Stimulated activated CD4-positive, alpha-beta T cell treated with anti-CD3 and anti-CD28 coated beads, Interleukin-1b, Interleukin-23, amount 100 ng/mL, for 1 hour (primary cell): ENCODE measurements at places on chromosomes 7 and 10.

GRCh38 chr10:32340596-32341180, 6.3 kb downstream of the EPC1 start:
- DNase-seq: no peak

DNA sequence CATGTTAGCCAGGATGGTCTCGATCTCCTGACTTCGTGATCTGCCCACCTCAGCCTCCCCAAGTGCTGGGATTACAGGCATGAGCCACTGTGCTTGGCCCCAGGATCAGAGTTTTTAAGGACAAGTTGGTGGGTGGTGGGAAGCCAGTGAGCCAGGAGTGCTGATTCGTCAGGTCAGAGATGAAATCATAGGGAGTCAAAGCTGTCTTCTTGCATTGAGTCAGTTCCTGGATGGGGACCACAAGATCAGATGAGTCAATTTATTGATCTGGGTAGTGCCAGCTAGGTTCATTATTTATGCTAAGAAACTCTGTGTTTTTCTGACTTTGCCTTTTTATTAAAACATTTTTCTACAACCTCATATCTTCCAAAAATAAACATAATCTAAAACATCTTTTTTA, 423.8 kb downstream of the ARL4A start:
- DNase-seq: no peak

GRCh38 chr7:8296362-8296659, 34.3 kb upstream of the ICA1 start:
- DNase-seq: no peak

DNA sequence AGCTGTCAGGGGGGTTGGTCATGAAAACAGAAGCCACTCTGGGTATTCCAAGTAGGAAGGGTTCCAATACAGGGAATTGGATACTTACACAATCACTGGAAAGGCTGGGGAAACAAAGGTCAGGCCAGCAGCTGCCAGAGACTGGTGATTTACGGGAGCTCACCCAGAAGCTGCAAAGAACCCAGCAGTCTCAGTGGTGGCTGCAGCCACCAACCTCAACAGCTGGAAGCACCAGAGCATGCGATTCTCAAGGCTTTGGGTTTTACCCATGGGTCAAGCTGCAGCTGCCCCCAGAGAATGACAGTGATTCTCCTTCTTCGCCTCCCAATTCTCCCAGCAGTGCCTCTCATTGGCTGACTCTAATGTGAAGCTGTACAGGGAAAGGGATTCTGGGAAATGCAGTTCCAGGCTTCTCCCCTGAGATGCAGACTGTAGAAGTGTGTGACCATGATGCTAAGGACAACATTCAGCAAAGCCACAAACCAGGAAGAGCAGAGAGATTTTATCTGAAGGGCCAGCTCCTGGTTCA, 107.2 kb upstream of the TCF7L2 start:
- DNase-seq: no peak

- DNase-seq: no peak
These were observed 684 bp upstream of the HOXA5 start for GRCh38 chr7:27143950-27144780.

DNA sequence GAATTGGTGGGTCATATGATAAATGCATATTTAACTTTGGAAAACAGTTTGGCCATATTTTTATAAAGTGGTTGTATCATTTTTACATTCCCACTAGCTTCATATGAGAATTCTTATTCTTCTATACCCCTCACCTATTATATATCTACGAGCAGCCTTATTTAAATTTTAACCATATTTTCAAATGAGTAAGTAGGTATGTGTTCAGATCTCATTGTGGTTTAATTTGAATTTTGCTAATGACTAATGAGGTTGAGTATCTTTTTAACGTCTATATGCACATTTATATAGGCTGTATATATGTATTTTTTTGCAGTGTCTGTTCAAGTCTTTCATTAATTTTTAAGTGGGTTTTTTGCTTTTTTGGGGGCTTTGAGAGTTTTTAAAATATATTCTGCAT, 14.2 kb downstream of the RAB18 start:
- no peak for DNase-seq

DNA sequence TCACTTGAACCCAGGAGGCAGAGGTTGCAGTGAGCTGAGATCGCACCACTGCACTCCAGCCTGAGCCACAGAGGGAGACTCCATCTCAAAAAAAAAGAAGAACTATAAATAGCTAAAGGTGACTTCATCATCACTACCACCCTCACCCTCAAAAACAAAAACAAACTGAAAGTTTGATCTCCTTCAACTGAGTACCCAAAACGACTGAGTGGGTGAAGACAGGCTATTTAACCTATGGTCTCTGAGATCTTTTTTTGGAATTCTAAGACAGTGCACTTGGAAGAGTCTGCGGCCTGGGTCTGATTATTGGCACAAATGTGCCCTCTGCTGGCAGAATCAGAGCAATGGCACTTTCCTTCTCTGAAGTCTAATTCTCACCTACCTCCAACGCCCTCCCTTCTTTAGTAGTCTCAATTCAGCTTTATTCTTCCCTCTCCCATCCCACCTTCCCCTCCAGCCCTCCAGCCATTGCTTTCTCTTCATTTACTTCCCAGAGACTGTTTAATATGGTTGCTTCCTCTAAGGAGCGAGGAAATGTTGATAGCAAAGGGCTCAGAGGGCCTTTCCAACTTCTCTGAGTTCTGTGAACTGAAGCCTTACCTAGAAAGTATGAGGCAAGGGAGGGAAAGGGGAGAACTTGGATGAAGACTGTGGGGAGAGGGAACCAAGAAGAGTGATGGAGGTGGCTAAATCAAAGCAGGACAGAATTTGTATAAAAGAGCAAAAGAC, 2.9 kb upstream of the MYOZ1 start:
- DNase-seq: no peak

GRCh38 chr10:79424221-79425073, 21.0 kb downstream of the ZCCHC24 start:
- no peak for DNase-seq

DNA sequence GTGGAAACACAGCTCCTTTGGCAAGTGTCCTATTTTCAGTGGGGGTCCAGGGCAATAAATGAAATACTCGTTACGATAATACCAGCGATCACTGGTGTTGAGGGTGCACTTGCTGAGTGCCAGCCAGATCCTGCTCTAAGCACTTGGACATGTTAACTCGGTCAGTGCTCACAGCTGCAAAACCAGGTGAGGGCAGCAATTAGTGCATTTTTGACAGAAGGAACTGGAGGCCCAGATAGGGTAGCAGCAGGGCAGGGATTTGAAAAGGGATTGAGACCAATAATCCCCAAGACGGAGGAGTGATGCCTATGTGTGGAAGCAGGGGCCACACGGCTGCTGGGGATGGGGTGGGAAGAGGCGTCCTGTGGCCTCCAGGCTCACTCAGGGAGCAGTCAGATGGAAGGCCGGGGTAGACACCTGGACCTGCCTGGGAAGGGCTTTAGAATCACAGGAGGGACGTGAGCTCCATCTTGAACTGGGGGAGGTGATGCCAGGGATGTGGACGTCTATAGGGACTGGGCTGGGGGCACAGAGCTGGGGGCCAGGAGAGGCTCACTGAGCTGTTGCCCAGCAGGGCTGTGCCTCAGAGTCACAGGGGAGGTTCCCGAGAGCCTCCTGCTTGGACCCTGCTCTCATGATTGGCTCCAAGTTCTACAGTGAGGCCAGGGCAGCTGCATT, 14.3 kb downstream of the PTPRE start:
- no peak for DNase-seq

DNA sequence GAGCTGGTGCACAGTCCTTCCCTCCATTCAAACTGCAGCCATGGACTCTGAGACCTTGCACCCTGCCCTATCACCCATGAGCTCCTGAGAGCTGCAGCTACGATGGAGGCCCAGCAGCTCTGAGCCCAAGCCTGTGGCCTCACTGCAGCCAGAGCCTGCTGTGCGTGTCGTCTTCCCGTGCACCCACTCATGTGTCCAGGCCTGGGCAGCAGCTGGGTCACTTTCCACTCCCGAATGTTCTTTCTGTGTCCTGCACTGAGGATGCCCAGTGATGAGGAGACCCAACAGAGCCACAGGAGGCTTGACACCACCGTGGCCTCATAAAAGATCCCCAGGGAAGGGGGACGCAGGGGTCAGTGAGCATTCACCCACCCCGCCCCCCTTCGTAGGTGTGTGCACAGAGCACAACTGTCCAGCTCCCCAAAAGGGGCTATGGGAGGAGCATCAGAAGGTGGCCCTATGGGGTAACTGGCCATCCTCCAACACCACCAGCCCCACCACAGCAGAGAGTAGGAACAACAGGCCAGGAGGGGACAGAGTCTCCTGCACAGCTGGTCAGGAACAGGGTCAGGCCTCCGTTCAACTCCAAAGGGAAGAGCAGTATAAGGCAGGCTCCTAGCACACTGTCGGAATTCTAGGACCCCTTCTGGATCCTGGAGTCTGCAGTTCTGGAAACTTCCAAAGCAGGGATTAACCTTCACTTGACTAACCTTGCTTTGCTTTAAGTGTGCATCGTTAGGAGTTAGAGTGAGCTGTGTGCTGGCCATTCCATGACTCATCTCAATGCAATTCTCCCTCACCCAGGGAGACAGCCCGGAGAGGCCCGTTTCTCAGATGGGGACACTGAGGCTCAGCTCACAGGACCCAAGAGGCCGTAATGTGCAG, 52.6 kb downstream of the RASGEF1A start:
- no peak for DNase-seq

- DNase-seq: no peak
These were observed 14.6 kb upstream of the ZSCAN21 start for GRCh38 chr7:100034871-100035510.

GRCh38 chr10:73998623-73998928, 660 bp downstream of the VCL start:
- DNase-seq: no peak

- DNase-seq: no peak
These were observed 26.8 kb downstream of the DPCD start for GRCh38 chr10:101614663-101615524.

DNA sequence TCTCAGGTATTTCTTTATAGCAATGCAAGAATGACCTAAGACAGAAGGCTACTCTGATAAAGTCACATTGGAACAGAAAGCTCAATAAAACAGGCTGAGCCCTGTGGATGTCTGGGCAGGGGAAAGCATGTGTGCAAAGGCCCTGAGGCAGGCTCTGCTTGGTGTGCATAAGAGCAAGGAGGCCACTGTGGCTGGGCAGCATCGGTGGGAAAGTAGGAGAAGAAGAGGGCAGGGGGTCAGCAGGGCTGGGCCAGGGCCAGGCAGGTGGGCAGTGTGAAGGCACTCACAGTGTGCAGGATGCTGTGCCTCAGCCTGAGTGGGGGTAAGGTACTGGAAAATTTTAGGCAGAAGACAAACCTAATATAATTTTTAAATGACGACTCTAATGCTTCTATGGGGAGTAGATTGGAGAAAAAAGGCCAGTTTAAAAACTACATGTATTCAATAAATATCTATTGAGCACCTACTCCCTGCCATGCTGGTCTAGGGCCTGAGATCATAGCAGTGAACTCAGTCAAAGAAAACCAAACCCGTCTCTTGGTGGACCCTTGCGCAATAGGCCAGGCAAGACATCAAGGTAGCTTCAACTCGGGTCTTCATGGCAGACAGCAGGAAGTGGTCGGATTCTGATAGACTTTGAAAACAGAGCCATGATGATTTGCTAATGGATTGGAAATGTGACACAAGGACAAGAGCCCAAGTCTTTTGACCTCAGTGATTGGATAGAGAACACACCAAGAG, 572.3 kb downstream of the TCERG1L start:
- no peak for DNase-seq

- DNase-seq: no peak
These were observed 74.0 kb downstream of the AOAH start for GRCh38 chr7:36650320-36650719.

DNA sequence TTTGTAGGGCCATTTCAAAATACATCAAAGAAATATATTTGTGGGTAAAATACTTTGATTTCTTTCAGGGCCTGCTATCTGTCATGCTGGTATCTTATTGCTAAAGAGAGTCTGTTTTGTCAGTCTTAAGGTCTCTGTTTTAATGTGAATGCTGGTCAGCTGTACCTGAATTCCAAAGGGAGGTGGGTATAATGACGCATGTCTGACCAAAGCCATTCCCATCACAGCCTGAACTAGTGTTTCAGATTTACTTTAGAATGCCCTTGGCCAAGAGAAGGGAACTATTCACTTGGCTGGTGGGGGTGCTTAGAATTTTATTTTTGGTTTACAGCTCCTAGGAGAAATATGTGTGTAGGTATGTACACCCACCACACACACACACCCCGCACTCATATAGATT, 30.6 kb upstream of the MYL10 start:
- no peak for DNase-seq

DNA sequence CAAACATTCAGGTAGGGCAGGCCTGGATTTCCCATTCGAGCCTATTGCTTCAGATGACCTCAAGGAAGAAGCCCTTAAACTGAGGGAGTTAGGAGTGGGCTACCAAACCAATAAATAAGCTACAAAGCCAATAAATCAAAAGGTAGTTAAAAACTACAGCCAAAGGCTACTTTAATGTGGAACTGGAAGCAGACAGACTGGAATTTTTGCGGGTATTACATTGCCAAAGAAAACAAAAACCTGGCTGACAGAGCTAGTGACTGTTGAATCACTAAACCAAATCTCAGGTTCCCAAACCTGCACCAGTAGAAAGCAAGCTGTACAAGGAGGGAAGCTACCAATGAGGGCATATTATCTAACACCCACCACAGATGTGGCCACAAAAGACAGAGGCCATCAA, 315.6 kb downstream of the GRM8 start:
- no peak for DNase-seq

GRCh38 chr10:118277871-118278270, 64.3 kb downstream of the FAM204A start:
- DNase-seq: no peak

DNA sequence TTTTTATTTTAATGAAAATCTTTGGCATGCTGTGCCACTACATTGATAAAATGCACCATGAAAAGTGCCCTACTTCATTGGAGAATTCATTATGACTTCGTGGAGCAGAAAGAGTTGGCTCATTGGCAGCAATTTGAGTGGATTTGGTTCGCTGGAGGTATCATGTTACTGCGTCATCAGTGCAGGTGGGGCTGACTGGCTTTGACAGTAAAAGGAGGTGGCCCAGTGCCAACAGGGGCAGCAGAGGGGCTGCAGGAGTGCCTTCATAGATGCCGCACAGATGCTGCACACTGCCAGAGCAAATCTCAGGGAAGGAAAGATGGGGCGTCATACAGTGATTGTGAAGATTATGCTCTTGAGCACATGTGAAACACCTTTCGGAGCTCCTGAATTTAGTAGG, 22.2 kb downstream of the FZD1 start:
- DNase-seq: no peak

DNA sequence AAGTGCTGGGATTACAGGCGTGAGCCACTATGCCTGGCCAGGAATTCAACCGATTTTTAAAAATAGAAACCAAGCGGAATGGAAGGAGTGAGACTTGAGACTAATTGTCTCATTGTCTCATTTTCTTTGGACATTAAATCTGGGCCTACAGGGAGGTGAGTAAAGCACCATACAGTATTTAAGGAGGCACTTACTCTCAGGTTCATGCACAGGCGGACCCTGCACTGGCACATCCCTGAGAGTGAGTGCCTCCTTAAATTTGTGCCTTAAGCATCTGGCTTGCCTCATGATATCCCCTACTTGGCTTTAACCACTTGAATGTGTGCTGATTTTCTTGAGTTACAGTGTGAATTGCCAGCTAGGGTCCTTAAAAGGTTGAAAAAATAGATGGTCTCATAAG, 10.6 kb downstream of the UBE3C start:
- no peak for DNase-seq

GRCh38 chr7:13293264-13294002, 606.0 kb downstream of the ARL4A start:
- DNase-seq: no peak

GRCh38 chr7:103811997-103812396, 177.5 kb downstream of the RELN start:
- no peak for DNase-seq

- DNase-seq: no peak
These were observed 139.2 kb upstream of the NAMPT start for GRCh38 chr7:106423821-106424475.
